Activated CD8-positive, alpha-beta memory T cell treated with anti-CD3 and anti-CD28 coated beads, Interleukin-2, amount 10 ng/mL, durations not matched to agents 7 days and 5 days (primary cell): ENCODE measurements at places on chromosomes 7 and 10.

DNA sequence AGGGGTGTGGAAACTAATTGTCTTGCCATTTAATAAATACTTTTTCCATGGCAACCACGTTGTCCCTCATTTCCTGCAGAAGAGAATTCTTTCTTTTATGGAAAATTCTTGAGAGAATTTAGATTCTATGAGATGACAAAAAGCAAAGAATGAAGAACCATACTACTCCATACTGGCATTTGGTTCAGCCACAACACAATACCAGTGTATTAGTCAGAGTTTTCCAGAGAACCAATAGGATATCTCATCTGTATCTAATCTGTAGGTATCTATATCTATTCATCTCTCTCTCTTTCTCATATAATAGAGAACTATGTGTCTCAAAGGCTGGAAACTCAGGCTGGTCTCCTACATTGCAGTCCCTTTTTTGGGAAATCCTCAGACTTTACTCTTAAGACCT, 44.6 kb upstream of the NAMPT start:
- no peak for DNase-seq

GRCh38 chr7:130936202-130936931, 202.4 kb upstream of the KLF14 start:
- no peak for DNase-seq

GRCh38 chr7:144670218-144670617, 165.6 kb downstream of the TPK1 start:
- DNase-seq, result no peak

DNA sequence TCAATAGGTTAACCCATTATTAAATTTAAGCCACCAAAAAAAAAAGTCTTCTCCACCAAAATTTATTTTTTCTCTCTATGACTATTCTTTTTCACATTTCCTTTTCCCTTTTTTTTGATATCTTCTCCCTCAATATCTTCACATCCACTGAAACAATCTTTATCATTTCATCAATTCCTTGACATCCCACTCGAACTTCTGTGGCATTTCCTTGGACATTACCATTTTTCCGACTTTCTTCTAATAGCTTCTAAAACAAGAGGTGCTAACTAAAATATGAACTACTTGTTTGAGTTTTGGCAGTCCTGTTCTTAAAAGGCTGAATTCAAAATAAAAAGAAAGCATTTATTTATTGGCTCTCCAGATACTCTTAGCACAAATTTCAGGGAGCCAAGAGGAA, 684 bp upstream of the CTNNA3 start:
- no peak for DNase-seq

DNA sequence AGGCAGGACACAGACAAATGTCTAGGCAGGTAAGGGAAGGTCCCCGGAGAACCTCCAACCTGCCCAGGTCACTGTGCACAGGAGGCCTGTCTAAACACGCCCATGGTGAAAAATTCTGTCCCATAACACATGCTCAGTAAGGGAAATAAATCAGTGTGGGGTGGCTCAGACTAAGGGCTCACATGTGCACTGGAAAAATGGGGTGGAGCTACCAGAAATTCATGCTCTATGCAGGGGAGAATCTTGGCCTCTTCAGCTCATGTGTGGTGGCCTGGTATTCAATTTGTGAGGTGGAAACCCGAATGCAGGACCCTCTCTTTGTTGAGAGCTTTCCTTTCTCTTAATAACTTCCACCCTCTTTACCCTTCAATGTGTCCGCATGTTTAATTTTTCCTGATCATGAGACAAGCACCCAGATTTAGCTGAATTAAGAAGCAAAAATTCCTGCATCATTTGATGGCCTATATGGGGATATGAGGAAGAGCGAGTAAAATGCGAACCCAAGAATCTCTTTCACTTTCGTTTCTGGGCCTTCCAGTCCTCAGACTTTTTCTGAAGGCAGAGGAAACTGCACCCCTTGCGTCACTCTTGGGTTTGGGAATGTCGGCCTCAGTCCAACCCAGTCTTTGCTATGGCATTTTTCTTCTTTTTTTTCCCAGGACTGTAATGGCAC, 163.2 kb downstream of the DGKB start:
- no peak for DNase-seq

DNA sequence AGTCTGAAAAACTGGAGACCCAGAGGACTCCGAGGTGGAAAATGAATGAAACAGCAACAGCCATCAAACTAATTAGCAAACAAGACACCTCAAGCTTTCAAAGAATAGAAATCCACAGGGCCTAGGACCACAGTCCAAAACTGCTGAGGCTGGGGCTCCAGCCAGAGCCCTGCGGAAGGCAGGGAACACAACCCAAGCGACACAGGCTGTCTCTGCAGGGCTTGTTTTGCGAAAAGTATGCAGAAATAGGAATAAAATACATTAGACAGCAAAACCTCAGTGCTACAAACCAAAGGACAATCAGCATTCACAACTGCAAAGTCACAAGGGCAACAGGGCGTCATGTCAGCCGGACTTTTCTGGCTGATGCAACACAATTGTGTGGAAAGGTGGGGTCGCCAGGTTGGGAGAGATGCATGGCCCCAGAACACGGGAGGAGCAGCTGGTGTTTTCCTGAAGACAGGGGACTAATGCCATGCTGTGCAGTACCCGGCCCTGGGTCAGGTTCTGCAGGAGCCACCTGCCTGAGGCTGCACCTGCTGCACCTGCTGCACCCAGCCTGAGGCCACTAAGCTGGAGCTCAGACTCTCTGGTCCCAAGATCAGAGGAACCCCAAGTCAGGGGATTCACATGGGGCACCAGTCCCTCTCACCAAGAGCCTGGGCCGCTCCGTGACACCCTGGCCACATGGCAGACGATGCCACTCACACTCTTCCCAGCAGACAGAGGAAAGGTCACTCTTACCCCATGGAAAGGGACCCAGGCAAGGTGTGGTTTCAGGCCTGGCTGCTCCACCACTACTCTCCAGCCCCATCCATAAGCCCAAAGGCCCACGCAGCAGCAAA, 74.2 kb downstream of the MAD1L1 start:
- DNase-seq, result no peak

GRCh38 chr10:20608503-20608902, 288.6 kb downstream of the NEBL start:
- DNase-seq, result no peak

- no peak for DNase-seq
Measured at GRCh38 chr10:121921238-121921931, 6.4 kb downstream of the ATE1 start.

DNA sequence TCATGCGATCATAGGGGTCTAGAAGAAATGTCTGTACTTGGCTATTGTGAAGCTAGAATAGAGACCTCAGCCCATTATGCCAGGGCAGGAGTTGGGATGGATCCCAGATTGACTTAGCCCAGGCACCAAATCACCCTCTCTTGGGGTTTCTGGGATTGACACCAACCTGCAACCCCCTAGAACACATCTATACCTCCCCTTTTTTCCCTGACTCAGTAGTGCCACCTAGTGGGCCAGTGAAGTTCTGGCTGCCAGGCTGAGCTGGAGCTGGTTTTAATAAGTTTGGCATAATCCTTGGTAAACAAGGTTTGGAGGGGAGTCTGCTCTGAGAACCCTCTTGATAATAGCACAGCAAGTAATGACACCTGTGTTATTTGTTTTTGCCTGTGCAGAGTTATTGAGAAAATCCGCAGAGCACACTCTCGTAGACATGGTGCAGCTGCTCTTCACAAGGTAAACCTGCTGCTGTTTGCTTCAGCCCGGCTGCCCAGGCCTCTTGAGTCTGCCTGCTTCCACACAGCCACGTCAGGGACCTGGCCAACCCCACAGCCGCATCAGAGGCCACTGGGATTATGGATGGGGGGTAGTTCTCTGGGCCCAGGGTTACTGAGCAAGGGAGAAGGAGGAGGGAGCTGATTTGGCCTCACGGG, 43.3 kb upstream of the NFKB2 start:
- DNase-seq, result peak; percentile 80

- DNase-seq, result no peak
Measured at GRCh38 chr10:78182841-78183240, 149.2 kb downstream of the RPS24 start.

DNA sequence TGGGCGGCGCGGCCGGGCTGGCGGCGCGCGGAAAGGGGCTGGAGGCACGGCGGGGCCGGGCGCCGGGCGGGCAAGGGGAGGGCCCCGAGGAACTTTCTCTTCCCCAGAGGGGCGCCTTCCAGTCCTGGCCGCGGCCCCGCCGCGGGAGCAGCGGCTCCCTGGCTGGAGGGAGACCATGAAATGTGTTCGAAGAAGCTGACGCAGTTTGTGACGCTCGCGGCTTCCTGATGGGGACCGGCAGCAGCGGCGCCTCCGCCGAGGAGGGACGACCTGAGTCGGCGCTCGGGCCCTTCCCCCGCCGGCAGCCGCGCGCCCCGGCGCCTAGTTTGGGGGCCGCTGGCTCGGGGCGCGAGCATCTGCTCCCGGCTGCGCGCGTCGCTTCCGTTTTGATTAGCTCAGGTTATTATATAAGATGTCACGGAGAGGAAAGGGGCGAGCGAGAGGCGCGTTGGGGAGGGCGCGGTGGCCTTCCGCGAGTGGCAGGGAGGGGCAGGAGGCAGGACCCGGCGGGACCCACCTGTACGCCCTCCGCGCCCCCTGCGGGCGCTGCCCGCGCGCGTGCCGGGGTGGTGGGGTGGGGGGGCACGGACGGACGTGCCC, 57.1 kb upstream of the PCGF5 start:
- peak; percentile 85 for DNase-seq

DNA sequence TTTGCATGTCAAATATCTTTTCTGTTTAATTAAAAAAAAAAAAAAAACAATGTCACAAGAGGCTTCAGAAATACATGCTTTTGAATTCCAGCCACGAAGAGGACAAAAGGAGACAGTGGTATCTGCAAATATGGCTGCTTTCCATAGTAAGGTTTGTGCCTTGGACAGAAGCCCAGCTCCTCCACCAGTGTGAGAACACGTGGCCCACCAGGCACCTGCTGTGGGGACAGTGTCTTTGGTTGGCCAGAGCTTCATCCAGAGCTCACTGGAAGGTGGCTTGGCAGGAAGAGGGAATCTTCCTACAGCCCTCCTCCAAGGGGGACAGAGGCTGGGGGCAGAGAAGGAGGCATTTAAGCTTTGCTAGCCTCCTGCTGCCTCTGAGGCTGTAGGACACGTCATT, 144.6 kb downstream of the GLCCI1 start:
- DNase-seq, result no peak

- no peak for DNase-seq
Measured at GRCh38 chr10:22259280-22259679, 41.5 kb upstream of the EBLN1 start.

- DNase-seq, result no peak
Measured at GRCh38 chr10:110110338-110110737, 97.1 kb upstream of the MXI1 start.

- DNase-seq, result no peak
Measured at GRCh38 chr10:77649333-77650331, 12.0 kb upstream of the KCNMA1 start.

DNA sequence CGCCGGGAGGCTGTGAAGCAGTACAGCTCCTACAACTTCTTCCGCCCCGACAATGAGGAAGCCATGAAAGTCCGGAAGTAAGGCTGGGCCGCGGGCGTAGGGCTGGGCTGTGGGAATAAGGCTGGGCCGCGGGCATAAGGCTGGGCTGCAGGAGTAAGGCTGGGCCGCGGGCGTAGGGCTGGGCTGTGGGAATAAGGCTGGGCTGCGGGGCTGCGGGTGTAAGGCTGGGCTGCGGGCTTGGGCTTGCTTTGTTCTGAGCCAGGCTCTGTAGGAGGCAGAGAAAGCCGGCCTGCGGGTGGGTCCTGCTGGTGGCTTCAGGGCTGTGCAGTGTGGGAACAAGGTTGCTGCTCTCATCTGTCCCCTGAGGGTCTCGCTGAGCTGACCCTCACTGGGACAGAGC, 12.5 kb downstream of the PFKFB3 start:
- no peak for DNase-seq

DNA sequence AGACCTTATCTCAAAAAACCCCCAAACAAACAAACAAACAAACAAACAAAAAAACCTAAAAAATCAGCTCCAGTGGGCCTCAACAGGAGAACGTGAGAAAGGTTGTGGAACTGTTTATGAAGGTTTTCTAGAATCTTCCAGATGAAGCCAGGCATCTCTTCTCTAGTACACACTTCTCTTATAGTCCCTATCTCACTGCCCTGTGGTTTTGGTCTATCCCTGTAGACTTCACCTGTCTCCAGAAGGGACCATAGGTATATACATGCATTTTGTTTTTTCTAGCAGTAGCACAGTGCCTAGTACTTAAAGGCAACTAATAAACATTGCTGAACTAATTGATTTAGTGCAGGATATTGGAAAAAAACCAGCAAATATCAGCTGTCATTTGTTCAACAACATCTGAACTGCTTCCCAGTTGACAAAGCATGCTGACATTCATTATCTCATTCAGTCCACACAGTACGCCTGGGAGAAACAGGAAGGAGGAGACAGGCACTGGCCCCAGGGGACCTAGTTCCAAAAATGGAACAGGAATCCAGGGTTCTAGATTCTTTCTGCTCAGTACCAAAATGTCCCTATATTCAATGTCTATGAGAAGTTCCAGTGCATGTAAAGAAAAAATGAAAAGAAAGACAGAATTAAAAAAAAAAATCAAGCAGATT, 59.8 kb downstream of the C10orf67 start:
- no peak for DNase-seq

- no peak for DNase-seq
Measured at GRCh38 chr7:107937531-107937930, 46.5 kb downstream of the DLD start.

DNA sequence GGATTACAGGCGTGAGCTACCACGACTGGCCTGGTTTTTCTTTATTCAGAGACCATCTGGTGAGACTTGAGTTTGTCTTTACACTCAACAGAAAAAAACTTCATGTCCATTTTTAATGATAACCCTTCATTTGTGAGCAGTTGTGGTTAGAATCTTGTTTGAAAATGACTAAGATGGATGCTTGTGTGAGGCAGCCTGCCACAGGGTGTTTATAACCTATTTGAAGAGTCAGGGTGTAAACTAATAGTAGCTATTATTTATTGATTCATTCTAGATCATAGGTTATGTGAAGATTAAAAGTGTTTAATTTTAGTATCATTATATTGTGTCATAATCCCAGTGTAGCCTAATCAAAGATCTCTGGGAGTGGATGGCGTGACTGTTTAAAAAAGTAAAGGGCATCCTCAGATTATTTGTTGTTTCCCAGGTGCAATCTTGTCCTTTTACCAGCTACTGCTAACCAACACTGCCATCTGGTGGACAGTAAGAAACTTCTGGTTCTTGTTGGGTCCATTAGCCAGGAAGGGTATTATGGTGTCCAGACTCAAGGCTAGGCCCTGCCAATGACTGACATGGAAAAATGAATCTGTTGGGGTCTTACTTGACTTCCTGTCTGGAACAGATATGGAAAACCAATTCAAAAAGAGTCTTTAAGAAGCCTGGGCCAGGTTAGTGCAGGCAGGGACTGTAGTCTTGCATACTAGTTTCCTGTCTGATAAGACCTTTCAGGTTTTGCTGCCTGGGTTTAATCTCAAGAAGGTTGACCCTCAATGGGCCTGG, 24.9 kb downstream of the NRBF2 start:
- DNase-seq, result peak; percentile 70
